Hematopoietic multipotent progenitor cell treated with erythropoietin and hydrocortisone succinate and interleukin-3 and kit ligand, for 8 days (in vitro differentiated cells): ENCODE measurements at places on chromosomes 7 and 10.

- no peak for DNase-seq
Measured at GRCh38 chr7:50273301-50273700, 31.2 kb upstream of the IKZF1 start.

GRCh38 chr10:723973-724372 is 34.5 kb upstream of the DIP2C start:
- no peak for DNase-seq

DNA sequence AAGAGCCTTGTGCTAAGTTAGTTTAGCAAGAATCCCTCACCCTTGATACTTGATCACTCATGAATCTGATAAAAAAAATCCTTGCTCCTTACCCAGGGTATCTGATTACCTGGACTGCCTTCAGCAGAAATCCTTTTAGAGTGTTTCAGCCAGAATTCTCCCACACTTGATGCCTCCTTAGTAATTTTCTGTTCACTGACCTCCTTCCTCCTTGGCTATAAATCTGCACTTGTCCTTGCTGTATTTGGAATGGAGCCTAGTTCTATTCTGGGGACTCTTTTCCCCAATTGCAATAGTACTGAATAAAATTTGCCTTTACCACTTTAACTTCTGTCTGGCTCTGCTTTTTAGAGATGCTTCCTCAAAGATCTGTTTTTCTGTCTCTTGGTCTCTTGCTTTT is 84.9 kb downstream of the RPS24 start:
- no peak for DNase-seq

DNA sequence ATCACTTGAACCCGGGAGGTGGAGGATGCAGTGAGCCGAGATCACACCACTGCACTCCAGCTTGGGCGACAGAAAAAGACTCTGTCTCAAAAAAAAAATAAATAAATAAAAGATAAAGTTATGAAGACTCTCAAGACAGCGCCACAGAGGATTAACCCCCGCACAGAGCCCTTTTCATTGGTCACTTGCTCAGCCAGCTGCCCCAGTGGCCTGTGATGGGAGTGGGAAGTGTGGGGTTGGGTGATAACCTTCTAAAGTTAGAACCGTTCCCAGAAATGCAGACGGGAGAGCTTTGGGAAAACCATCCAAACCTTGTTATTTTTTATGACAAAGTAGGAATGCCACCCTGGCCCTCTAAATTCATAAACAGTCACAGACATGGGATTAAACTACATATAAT is 57.4 kb downstream of the PARP12 start:
- no peak for DNase-seq

- no peak for DNase-seq
Measured at GRCh38 chr7:89549768-89550167, 604.5 kb upstream of the STEAP1 start.

DNA sequence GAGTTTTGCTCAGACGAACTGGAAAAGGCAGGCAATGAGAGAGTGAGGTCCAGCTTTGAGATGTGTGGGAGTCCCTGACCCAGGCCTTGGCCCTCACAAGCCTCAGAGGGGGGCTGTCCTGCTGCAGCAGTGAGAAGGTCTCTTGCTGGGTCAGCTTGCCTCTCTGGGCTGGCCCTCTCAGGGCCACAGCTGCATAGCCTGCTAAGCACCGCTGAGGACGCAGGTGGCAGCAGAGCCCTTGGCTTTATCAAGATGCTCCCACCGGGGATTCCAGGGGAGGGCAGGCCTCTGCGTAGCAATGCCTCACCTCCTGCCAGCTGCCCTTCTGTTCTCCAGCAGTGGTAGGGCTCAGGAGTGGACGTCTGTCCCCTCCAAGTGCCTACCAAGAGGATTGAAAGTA is 128.7 kb downstream of the COBL start:
- no peak for DNase-seq

DNA sequence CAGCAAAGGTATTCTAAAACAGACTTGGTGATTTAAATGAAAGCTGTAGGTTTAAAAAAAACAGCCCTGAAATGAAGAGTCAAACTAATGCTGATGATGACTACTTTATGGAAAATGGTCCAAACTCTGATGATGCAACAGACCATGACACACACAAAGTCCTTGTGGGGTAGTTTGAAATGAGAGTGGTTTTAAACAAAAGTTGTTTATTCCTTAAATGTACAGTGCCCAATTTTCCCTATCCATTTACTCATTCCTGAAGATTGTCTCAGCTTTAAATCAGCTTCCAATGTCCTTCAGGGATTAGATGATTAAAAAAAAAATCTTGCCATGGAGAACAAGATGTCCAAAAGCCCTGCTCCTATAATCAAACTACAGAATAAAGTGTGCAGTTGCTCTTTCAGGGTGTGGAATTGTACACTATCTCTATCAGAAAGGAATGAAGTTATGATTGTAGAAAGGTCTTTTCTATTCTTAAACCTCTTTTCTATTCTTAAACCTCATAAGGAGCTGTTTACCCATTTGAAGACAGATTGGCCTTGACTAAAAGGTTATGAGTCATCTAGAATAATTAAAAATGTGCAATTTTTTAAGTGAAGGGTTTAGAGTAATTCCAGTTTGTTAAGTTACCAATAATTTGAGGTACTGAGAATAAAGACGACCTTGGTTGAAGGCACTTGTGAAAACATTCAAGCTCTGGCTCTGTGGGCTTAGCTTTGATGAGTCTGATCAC is 70.2 kb upstream of the ITGA8 start:
- no peak for DNase-seq

DNA sequence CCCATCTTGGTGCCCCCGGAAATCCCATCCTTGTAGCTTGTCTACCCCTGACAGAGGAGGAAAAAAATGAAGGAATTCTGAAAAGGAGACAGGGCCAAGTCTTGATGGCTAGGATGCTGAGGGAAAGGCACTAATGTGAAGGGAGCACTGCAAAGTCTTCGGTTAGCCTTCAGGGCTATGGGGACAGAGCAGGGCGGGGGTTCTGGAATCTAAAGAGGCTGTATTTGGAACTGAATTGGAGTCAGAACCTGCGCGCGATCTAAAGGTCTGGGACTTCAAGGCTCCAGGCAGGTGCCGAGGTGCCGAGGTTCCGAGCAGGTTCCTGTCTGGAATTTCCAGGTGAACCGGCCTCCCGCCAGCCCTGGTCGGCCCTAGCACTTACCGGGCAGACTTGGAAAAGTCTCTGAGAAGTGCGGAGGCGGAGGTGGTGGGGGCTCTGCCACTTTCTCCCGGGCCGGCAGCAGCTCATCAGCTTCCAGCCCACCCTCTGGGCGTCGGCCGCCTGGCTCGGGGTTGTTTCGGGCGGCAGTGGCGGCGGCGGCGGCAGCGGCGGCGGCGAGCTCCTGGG is 781 bp downstream of the GBX1 start:
- DNase-seq, result no peak

GRCh38 chr10:79027147-79028055 is 41.4 kb upstream of the ZMIZ1 start:
- peak; percentile 97 for DNase-seq

GRCh38 chr7:128387216-128388144 is 22.3 kb downstream of the IMPDH1 start:
- DNase-seq, result peak; percentile 70

GRCh38 chr7:90412458-90413184 is 9.4 kb downstream of the CLDN12 start:
- DNase-seq, result peak; percentile 32

GRCh38 chr10:71304914-71305313 is 14.1 kb upstream of the SLC29A3 start:
- DNase-seq, result no peak

- DNase-seq, result no peak
Measured at GRCh38 chr7:142352543-142352942, 94.7 kb upstream of the PRSS58 start.

DNA sequence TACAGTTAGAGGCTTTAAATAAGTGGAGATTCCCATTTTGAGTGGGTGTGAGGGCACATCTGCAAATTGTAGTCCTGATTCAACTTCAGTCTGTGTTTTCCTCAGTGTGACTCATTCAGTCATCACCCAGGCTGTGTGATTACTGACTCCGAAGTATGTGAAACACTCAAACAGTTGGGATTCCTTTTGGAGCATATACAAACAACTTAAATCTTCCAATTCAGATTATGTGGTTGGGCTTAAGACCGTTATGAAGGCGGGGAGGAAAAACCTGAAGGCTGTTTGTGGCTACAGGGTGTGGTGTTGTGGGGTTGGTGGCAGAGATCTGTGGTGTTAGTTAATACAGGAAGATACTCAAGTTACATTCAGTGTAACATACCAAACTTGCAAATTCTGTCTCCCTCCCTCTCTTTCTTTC is 259.7 kb upstream of the FERD3L start:
- DNase-seq, result peak; percentile 14

DNA sequence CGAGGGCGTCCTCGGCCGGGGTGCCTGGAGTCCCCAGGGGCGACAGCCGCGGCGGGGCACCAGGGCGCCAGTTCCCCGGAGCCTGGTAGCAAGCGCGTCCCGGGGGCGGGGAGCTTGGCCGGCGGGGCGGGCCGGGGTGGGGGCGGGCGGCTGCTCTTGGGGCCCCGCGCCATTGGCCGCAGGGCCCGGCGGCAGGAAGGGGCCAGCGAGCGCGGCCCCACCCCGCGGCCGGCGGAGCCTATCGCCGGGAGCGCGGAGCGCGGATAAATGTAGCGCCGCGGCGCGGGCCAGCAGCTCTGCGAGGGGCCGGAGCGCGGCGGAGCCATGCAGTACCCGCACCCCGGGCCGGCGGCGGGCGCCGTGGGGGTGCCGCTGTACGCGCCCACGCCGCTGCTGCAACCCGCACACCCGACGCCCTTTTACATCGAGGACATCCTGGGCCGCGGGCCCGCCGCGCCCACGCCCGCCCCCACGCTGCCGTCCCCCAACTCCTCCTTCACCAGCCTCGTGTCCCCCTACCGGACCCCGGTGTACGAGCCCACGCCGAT is at the start of gene HHEX:
TSS of gene HHEX (plus strand) at position 293 of the 548 bp plus-strand sequence. CDS start at position 325, 32 bp downstream.
- DNase-seq, result peak; percentile 81

DNA sequence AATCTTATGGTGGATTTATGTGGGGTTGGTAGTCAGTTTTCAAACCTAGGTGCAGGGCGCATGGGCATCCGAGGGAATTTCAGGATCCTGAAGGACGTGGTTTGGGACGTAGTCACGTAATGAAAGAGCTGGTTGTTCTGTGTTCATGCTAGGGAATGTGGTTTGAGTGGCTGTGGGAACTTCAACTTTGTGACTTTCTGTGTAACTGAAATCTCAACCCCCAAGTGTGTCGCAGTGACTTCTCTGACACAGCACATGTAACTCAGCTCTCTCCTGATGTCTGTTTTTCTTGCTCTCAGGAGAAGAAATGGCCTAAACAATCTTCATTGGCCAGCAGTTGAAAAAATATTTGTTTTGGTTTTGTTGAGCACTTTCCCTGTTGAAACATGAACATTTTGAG is 199.0 kb downstream of the PTEN start:
- no peak for DNase-seq

- DNase-seq, result no peak
Measured at GRCh38 chr7:71574153-71574860, 442.4 kb downstream of the GALNT17 start.

- no peak for DNase-seq
Measured at GRCh38 chr10:67086327-67087134, 160.7 kb downstream of the LRRTM3 start.

GRCh38 chr7:135168001-135168400 is 2.5 kb downstream of the CYREN start:
- DNase-seq, result peak; percentile 78

- no peak for DNase-seq
Measured at GRCh38 chr10:113585949-113586348, 33.1 kb downstream of the HABP2 start.

DNA sequence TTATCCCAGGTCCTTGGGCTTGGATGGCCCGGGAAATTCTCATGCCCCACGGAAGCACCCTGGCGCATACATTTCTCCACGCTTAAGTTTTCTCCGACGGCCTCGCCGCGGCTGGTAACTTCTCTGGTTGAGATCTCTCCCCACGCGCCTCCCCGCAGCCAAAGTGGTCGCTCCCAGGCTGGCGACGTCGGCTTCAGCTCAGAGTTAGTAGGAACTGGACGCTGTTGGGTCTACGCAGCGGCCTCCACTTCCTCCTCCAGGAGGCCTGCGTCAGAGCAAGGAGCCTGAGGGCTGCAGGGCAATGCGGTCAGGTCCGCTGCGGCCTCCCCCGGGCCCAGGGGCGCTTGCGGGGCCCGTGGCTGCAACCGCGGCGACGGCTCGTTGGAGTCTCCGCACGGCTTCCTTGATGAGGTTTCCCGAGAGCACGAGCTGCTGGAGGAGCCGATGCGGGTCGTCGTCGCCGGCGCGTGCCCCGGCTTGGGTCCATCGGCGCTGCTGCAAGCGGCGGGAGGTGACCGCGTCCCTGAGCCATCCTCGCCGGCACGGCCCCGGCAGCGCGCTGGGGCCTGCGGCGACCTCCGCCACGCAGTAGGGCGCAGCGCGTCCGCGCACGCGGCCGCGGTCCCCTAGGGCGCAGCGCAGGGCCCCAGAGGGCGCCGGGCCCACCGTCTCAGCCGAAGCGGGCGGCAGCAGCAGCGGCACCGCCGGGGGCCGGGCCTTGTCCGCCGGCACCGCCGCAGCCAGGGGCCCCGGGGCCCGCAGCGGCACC is 744 bp downstream of the FRAT2 start:
- peak; percentile 61 for DNase-seq

DNA sequence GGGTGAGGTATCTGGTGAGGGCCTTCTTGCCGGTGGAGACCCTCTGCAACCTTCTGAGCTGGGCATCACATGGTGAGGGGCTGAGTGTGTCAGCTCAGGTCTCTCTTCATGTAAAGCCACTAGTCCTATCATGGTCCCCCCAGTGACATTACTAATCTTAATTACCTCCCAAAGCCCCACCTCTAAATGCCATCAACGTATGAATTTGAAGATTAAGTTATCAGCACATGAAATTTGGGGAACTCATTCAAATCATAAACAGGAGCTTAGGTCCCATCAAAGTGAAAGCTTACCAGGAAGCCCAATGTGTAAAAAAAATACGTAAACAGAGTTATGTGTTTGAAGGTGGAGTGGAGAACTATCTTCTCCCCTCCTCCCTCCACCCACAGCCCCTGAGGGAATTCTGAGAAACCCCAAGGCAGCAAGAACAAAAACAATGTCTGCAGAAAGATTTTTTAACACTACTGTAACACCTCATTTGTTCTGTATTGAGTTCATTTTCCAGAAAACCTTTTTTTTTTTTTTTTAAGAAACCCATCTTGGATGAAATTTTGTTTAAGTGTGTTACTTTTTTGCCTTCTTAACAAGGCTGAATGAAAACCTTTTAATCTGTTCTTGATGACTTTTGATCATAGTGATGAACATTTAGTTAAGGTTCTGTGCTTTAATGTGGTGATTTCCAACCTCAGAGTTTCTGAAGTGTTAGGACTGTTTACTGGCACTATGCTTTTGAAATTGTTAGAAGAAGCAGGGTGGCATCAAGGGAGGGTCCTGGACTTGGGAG is 19.1 kb upstream of the PCGF5 start:
- DNase-seq, result peak; percentile 63

- DNase-seq, result no peak
Measured at GRCh38 chr10:133044401-133044811, 43.3 kb upstream of the ADGRA1 start.
